Hepatocyte (in vitro differentiated cells): ENCODE measurements at places on chromosomes 3 and 15. TPM values are rescaled to one million over a fixed set of nuclear protein-coding genes. Genes with fewer than 3 reads are reported as not detected.
A peak's percentile ranks its signal among the peaks of the same experiment; 100 is the strongest.

The RAB43 gene
- total RNA-seq = 22.2 and 23.5 TPM in 2 replicates

The LRTM1 gene
- total RNA-seq = 0.52 TPM in 1 of 2 replicates, not detected in the other

The WDR93 gene
- total RNA-seq = 0.13 TPM in 1 of 2 replicates, not detected in the other

The STRA6 gene
- total RNA-seq = 13.6 and 31.5 TPM in 2 replicates

The TNFSF10 gene
- 21.3 and 21.9 TPM in 2 replicates for total RNA-seq

The SERINC4 gene
- 0.10 and 0.24 TPM in 2 replicates for total RNA-seq

The RHOA gene
- total RNA-seq = 434 and 527 TPM in 2 replicates

The PP2D1 gene
- total RNA-seq = not detected in 2 replicates

DNA sequence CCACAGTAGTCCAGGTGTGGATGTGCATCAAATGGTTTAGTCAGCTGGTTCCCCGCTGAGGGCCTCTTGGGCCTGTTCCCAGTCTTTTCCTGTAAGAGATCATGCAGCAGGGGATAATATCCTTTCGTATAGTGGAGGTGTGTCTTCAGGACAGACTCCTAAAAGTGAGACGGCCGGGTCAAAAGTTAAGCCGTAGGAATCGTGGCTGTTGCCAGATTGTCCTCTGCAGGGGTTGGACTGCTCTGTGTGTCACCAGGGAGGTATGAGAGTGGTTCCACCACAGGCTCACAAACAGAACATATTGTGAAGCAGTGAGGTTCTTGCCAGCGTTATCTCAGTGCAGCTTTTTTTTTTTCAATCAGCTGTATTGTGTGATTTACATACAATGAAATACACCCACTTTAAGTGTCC lies 95.0 kb downstream of the VGLL4 start:
- no peaks in the 10 kb centered on the region for H3K27me3 ChIP-seq
- no peak overlapping the region for H3K4me3 ChIP-seq
- peak overlapping the region; percentile 17 for H3K27ac ChIP-seq
- no peak for DNase-seq
- H3K36me3 ChIP-seq = no peaks in the 10 kb centered on the region

- peaks cover 4% of the 10 kb centered on the region for H3K4me1 ChIP-seq
- DNase-seq = no peak
- H3K36me3 ChIP-seq = no peaks in the 10 kb centered on the region
These were observed 1.9 kb downstream of the KBTBD8 start for GRCh38 chr3:67000009-67000408.

DNA sequence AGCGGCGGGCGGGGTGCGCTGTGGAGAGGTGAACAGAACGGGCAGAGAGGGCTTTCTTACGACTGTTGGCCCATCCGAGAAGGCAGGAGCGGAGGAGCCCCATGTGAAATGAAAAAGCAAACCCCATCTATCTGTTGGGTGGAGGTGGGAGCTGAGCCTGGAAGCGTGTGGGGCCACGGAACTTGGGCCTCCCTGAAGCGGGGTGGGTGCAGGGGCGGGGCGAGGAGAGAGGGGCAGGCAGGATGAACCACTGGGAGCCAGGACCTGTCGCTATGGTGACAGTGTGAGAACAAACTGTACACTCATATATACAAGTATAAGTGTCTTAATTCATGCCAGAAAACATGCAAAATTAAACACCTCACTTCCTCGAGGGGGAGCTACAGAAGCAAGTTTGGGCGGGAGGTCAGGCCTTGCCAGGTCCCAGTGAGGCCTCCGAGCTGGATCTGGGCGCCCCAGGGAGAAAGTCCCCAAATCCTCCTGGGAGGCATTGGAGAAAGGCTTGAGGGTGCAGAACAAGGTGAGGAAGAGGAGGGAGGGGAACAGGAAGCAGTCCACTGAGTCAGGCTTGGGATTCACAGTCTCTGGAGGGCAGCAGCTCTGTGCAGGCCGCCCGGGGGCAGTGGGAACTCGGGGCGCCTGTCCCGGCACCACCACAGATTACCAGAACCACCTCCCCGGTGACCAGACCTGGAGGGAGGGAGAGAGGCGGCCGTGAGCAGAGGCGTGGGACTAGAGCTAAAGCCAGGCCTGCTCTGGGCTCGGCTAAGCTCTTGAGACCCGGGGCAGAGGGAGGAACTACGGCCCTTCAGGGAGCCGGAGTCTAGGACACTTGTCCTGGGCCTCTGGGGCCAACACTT lies 34.8 kb downstream of the RBPMS2 start:
- peak; percentile 50 for DNase-seq
- no peak overlapping the region for H3K4me3 ChIP-seq
- no peaks in the 10 kb centered on the region for H3K36me3 ChIP-seq

- no peaks in the 10 kb centered on the region for H3K4me1 ChIP-seq
- no peaks in the 10 kb centered on the region for H3K27me3 ChIP-seq
- no peak for DNase-seq
- H3K36me3 ChIP-seq = no peaks in the 10 kb centered on the region
These were observed 12.4 kb upstream of the NFKBIZ start for GRCh38 chr3:101836652-101837598.

DNA sequence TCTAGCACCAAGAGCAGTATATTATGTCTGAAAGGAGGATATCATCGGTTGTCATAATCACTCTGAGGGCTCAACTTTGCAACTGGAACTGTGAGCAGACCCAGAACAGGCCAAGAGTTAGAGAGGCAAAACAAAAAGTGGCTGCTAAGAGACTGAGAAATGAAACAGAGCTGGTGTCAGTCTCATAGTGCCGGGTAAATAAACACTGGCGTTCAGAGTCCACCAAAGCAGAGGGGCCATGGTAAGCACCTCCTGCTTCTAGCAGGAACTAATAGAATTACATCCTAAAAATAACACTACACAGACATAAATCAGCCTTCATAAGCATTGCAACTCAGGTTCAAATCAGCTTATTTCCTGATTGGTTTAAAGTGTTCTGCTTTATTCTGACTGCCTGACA lies 10.3 kb upstream of the IL12A start:
- no peak overlapping the region for H3K4me3 ChIP-seq
- no peaks in the 10 kb centered on the region for H3K27me3 ChIP-seq
- H3K36me3 ChIP-seq = no peaks in the 10 kb centered on the region
- DNase-seq = peak; percentile 65
- peak overlapping the region; percentile 86 for H3K27ac ChIP-seq

DNA sequence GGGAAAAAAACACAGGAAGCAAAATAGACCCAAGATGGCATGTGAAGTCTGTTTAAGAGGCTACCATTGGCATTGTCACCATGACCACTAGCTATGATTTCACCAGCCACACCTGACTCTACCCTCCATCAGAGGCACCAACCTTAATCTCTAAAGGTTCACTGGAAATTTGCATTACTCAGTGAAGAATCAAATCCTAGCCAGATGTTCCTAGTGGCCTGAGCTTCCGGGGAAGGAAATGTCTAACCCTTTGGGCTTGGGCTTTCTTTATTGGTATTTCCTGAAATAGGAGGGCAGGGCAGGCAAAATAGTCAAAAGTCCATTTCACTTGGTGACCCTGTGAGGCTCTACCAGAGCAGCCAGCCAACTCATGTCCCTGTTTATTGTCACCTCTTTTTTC lies 110.9 kb upstream of the PHLDB2 start:
- H3K27me3 ChIP-seq = no peaks in the 10 kb centered on the region
- no peaks in the 10 kb centered on the region for H3K36me3 ChIP-seq
- no peak overlapping the region for H3K4me3 ChIP-seq
- H3K4me1 ChIP-seq = peaks cover 11% of the 10 kb centered on the region

- no peaks in the 10 kb centered on the region for H3K4me1 ChIP-seq
- no peak overlapping the region for H3K27ac ChIP-seq
- H3K27me3 ChIP-seq = no peaks in the 10 kb centered on the region
- H3K4me3 ChIP-seq = no peak overlapping the region
These were observed 330.7 kb upstream of the SLCO3A1 start for GRCh38 chr15:91522605-91523332.

DNA sequence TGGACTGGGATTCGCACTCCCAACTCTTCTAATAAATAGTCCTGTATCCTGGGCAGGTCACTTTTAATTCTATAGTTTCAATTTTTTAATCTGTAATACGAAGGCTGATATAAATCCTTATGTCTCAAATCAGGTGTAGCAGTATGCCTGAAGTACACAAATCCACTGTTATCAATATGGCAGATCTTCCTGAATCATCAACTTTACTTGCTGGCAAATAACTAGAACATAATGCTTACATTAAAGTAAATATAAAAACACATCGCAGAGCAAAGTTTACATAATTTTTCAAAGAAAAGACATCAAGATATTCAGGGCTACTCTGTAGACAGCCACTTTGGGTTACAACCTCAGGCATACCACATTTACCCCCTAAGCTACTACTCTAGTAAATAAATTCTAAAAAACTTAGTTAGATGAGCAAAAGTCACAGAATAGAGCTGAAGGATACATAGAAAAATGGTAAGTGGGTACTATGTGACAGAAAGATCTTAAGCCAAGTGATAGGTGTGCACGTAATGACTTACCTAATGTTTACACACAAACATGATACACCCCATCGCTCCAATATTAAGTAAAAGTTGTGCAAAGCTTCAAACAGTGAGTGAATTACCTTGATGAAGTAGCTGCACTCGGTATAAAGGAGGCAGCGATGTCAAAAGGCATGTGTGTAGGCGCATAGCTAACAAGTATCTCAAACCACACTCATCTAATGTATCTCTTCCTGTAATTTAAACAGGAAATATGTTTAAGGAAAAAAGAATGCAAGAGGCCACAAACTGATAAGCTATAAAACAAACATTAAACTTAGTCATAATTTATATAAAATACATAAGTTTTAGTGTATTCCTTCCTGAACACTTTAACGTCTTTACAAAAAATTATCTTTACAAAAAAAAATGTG lies 127.9 kb downstream of the DMXL2 start:
- no peak overlapping the region for H3K4me3 ChIP-seq
- H3K27me3 ChIP-seq = no peaks in the 10 kb centered on the region
- H3K36me3 ChIP-seq = no peaks in the 10 kb centered on the region
- no peak overlapping the region for H3K27ac ChIP-seq
- H3K4me1 ChIP-seq = peaks cover 5% of the 10 kb centered on the region
- DNase-seq = no peak

- no peak overlapping the region for H3K4me3 ChIP-seq
- no peaks in the 10 kb centered on the region for H3K36me3 ChIP-seq
- DNase-seq = peak; percentile 34
- no peaks in the 10 kb centered on the region for H3K27me3 ChIP-seq
- H3K27ac ChIP-seq = no peak overlapping the region
These were observed 74.4 kb downstream of the MGLL start for GRCh38 chr3:127747751-127748521.

DNA sequence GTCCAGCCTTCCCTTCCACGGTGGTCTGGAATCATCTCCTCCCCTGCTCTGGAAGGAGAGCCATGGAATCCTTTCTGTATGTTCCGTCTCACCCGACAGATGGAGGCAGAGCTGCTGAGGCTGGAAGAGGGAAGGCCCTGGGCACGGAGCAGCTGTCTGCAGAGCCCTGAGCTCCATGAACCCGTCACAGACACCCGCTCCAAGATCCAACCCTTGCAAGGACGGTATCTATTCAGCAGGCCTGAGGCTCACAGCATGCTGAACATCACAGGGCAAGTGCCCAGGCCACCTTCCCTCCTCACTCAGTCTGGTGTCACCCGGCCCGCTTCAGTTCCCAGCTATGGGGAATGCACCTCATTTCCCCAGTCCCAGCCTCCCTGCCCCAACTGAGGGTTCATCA lies 103.9 kb downstream of the LRIG1 start:
- no peaks in the 10 kb centered on the region for H3K27me3 ChIP-seq
- no peak for DNase-seq
- no peak overlapping the region for H3K27ac ChIP-seq
- no peak overlapping the region for H3K4me3 ChIP-seq
- no peaks in the 10 kb centered on the region for H3K36me3 ChIP-seq
- peaks cover 6% of the 10 kb centered on the region for H3K4me1 ChIP-seq

DNA sequence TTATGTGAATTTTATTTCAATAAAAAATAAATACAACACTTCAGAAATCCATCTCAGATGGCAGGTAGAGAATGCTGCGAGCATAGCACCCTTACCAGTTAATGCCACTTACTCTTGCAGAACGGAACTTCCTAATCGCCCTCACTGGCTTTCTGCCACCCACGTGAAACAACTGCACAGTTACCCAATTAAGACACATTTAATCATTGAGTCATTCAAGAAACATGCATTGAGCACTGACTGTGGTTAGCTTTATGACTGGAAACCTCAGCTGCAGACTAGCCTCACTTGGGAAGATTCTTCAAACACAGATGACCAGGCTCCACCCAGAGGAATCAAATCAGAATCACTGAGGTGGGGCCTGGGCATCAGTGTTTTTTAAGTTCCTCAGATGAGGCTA lies 5.6 kb upstream of the MFGE8 start:
- H3K36me3 ChIP-seq = no peaks in the 10 kb centered on the region
- DNase-seq = peak; percentile 68
- peaks cover 4% of the 10 kb centered on the region for H3K4me1 ChIP-seq
- no peak overlapping the region for H3K4me3 ChIP-seq
- peak overlapping the region; percentile 71 for H3K27ac ChIP-seq

DNA sequence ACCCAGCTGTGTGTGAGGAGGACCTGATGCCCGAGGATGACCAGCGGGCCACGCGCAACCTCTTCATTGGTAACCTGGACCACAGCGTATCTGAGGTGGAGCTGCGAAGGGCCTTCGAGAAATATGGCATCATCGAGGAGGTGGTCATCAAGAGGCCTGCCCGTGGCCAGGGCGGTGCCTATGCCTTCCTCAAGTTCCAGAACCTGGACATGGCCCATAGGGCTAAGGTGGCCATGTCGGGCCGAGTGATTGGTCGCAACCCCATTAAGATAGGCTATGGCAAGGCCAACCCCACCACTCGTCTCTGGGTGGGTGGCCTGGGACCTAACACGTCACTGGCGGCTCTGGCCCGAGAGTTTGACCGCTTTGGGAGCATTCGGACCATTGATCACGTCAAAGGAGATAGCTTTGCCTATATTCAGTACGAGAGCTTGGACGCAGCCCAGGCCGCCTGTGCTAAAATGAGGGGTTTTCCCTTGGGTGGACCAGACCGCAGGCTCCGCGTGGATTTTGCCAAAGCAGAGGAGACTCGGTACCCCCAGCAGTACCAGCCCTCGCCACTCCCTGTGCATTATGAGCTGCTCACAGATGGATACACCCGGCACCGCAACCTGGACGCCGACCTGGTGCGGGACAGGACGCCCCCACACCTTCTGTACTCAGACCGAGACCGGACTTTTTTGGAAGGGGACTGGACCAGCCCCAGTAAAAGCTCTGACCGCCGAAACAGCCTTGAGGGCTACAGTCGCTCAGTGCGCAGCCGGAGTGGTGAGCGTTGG lies 1.5 kb downstream of the RBM15B start:
- H3K27ac ChIP-seq = peak overlapping the region; percentile 99
- H3K4me1 ChIP-seq = peaks cover 48% of the 10 kb centered on the region
- peaks cover 3% of the 10 kb centered on the region for H3K36me3 ChIP-seq
